ENCODE measurements at places on chromosomes 3 and 15.

DNA sequence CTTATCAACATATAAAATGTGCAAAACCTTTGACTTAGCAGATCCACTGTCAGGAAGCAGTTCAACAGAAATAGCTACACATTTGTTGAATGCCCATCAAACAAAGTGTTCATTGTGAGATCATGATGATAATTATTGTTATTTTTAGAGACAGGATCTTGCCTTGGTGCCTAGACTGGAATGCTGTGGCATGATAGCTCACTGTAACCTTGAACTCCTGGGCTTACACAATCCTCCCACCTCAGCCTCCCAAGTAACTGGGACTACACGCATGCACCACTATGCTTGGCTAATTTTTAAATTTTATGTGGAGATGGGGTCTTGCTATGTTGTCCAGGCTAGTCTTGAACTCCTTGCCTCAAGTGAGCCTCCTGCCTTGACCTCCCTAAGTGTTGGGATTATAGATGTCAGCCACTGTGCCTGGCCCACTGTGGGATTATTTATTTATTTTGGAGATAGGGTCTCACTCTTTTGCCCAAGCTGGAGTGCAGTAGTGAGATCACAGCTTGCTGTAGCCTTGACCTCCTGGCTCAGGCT, 8.8 kb downstream of the MAP2K5 start:
- no peak for DNase-seq

- DNase-seq: no peak
These were observed 241.4 kb downstream of the EDEM1 start for GRCh38 chr3:5428607-5429516.

DNA sequence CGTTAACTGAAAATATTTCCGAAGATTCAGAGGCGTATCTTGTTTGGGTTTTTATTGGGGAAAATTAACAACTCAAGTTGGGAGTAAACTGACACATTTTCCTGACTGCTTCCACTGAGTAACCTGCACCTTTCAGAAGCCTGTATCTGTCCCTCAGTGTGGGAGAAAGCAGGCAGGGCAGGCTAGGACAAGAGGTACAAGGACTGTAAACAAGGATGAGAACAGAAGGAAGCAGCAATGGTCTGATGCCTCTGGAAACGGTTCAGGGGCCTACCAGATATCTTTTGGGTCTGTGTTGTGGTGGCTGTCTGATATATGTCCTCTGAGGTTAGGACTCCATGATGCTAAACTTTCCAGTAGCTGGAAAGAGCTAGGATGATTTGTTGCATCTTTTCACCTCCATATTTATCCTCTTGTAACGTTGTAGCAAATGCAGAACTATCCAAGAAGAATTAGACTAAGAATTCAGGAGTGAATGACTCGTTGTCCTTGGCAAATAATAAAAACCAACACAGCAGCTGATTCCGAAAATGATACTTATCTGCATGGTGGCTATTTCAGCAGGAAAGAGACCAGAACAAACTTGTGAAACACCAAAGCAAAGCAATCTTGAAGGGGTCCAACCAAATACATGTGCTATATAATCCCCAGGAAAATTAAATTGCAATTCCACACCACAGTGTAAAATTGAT, 195.9 kb upstream of the ICE2 start:
- no peak for DNase-seq

DNA sequence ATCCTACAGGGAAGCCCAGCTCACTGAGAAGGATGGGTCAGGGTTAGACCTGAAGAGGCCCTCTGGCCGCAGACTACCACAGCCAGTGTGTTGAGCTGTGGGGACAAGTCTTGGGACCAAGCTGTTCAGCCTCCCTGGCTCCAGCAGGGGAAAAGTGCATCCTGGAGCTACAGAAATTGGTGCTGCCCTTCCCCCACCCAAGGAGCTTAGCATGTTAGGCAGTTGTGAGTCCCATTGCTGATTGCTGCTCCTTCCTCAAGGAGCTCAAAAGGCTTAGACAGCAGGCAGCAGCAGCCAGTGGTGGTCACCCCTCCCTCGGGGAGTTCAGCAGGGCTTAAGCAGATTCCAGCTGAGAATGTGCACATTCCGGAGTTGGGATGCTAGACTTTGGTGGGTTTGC, 165.6 kb downstream of the ATP8B4 start:
- no peak for DNase-seq

GRCh38 chr3:105401691-105402149, 35.0 kb downstream of the ALCAM start:
- DNase-seq: no peak
